Bronchial epithelial cell (primary cell): ENCODE measurements at places on chromosomes 4 and X. TPM values are rescaled to one million over a fixed set of nuclear protein-coding genes. Genes with fewer than 3 reads are reported as not detected.

EDA2R gene
- 3.8 and 5.3 TPM in 2 replicates for total RNA-seq

AMMECR1 gene
- total RNA-seq, result 19.0 and 34.1 TPM in 2 replicates

GAGE13 gene
- not detected in 2 replicates for total RNA-seq

PHEX gene
- total RNA-seq, result 5.3 and 16.6 TPM in 2 replicates

OPRPN gene
- total RNA-seq, result not detected in 2 replicates
